T-helper 9 cell (primary cell): ENCODE measurements at places on chromosomes 4 and X.

GRCh38 chrX:1661048-1661921 is 46.4 kb downstream of the ASMT start:
- peak; percentile 73 for DNase-seq

DNA sequence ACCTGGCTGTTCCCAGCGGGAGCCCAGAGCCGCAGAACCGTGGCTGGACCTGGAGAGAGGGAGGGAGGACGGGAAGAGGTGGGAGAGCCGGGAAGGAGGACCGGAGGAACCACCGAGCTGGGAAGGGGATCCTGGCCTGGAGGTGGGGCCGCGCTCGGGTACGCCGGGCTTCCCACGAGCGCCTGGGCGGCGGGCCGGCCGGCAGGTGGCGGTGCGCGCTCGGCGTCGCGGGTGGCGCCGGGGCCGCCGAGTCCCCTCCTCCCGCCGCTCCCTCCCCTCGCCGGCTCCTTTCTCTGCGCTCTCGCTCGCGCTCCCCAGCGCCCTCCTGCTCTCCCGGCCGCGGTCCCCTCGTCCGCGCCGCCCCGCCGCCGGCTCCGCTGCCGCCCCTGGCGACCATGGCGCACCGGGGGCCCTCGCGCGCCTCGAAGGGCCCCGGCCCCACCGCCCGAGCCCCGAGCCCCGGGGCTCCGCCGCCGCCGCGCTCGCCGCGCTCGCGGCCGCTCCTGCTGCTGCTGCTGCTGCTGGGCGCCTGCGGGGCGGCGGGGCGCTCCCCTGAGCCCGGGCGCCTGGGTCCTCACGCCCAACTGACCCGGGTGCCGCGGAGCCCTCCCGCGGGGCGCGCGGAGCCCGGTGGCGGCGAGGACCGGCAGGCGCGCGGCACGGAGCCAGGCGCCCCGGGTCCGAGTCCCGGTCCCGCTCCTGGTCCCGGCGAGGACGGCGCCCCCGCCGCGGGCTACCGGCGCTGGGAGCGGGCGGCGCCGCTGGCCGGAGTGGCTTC is at the start of gene SORCS2:
Gene SORCS2 (plus strand): TSS at position 287 of the 778 bp plus-strand sequence.
- DNase-seq = no peak

DNA sequence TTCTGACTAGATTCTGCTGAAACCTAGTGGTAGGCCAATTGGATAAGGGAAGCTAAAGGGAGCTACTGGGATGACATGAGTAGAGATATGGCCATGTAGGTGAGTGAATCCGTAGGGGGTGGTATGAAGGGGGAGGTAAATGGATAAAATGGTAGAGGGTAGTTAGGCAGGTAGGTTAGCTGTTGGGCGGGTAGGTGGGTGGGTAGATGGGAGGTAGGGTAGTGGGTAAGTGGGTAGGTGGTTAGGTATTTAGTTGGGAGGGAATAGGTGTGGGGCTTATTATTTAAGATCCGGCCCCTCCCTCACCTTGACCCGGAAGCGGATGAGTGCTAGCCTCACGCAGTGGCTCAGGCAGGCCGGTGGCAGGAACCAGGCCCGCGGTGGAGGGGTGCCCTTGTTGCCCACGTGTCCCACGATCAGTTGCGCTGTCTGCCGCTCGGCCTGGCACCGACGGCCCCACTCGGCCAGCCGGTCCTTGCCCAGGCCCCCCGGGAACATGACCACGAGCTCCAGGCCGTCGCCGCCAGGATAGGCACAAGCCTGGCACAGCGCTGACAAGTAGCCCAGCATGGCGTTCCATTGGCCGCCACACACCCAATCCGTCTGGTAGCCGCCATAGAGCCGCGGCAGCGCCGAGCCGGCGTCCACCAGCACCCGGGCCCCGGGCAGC is 725 bp downstream of the FAM120C start:
- DNase-seq = peak; percentile 49

GRCh38 chrX:10591363-10592335 is 28.7 kb downstream of the MID1 start:
- no peak for DNase-seq

- no peak for DNase-seq
These were observed 12.8 kb downstream of the TMPRSS11E start for GRCh38 chr4:68460085-68460484.

DNA sequence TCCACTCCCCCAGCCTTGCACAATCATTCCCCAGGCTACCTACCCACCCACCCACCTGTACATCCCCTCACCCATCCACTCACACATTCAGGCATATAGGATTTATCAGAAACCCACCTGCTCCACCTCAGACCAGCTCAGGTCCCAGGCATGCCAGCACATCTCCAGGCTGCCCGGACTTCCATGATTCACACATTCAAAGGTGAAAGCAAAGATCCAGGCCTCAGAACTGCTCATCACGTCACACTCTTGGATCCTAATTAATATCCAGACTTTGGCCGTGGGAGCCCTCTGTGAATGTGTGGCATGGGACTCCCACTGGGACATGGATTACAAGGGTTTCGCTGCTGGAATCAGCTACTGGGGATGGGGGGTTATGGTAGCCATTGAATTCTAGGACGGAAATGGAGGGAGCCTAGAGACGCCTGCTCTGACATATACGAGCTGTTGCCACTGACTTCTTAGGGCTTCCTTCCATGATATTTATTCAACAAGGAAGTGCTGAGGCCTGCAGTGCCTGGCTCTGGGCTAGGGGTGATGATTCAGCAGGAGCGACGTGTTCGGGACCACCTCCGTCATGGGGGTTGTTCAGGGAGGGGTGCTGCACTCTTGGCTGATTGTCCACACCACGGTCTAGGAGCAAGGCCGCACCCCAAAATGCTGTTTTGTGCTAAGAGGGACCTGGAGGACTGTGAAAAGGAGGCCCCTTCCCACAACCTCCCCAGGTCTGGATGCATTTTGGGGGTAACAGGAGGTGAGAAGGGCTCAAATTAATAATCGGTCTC is 56.9 kb upstream of the ADRA2C start:
- DNase-seq = no peak

GRCh38 chr4:139083956-139084803 is 68.6 kb downstream of the NOCT start:
- peak; percentile 74 for DNase-seq

GRCh38 chr4:60314416-60314815 is 885.7 kb upstream of the ADGRL3 start:
- DNase-seq = no peak

DNA sequence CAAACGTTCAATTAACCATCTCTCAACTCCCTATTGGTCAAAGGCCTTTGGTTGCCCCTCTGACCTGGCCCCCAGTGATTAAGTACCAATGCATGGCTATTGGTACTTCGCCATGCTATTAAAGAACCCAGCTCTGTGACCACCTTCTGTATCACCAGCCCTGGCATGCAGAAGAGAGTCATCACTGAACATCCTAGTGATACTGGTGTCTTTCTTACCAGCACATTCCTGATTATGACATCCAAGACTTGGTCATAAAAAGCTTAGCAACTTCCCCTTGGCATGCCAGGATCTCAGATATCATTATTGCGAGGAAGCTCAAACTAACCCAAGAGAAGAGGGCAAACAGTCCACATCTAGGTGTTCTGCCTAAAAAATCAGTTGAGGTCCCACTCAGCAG is 122.3 kb upstream of the OTUD4 start:
- DNase-seq = no peak

- DNase-seq = no peak
These were observed 599.3 kb downstream of the SPRY1 start for GRCh38 chr4:123995936-123996335.

DNA sequence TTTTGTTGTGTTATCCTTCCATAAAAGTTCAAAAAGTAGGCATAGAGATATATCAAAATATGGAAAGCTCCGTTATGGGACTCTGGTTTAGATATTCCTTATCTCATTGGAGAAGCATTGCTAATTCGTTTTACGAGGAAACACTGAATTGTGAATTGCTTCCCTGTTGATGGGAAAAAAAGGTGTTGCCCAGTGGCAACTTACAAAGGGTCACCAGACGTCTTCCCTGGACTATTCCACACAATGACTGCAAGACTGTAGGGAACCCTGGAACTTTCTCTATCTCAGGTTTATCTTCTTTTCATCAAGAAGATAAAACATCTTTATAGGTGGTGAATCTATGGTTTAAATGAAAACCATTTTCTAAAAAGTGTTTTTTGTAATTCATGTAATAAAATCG is 137.7 kb downstream of the MID1 start:
- DNase-seq = no peak

DNA sequence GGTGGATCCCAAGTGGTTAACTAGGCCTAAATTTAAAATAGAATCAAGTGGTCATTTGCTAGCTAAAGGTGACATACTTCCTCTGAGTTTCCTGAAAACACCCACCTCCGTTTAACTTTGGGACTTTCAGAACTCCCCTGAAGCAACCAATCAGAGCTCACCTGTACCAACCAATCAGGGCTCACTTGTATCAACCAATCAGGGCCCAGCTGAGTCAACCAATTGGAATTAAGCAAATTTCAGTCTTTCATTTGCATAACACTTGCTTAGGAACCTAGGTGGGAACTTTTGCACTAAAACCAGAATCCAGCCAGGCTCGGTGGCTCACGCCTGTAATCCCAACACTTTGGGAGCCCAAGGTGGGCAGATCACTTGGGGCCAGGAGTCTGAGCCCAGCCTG is 15.9 kb downstream of the GPC4 start:
- no peak for DNase-seq

DNA sequence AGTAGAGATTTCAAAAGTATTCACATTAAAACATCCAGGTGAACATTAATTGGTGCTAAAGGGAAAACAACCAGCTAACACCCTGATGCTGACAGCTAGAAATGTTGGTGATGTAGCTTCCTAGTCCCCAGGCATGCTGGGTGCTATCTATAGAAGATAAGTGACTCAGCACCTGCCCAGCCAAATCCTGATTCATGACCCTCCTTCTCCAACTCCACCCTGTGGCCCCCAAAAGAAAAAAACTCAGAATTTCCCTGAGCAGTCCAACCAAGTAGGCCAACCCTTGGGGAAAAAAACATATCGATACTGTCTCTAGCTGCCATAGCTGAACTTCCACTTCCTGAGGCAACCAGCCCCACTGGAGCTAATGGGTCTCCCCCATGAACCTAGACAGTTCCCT is 197.6 kb upstream of the KLF3 start:
- no peak for DNase-seq

DNA sequence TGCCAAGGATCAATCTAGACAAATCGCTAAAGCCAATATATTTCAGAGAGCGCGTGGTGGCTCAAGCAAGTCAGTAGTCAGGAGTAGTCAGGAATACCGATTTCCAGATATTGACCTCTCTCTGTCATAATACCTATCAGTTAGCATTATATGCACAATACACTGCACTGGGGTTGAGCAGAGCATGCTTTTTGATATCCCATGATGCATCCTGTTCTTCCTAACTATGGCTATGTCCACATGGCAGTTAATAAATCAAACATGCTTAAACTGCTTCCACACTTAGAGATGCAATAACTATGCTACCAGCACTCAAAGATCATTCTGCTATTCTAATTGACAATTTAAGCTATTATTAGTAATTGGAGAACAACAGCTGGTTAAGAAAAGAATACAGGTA is 6.2 kb downstream of the BRWD3 start:
- no peak for DNase-seq

- no peak for DNase-seq
These were observed 287.4 kb downstream of the CHIC1 start for GRCh38 chrX:73850124-73851013.

DNA sequence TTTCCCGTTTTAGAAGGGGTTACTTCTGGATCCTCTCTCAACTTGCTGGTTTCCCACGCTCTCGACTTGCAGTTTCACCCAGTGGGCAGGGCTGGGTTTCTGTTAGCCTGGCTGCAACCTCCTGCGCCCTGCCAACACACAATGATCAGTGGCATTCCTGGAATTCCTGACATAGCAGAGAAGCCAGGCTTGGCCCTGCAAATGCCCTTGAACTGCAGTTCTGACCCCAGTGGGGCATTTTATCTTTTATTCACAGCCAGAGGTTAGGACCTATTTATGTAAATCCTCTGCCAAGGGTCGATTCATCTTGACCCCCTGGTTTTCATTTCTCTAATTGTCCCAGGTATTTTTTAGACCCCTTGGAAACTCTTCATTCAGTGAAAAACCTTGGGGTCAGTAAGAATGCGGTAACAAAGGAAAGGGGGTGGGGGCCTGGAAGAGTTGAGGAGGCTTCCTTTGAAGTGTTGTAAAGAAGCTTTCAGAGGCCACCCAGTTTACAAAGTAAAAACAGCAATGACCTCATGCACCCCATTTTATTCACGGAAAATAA is 217.6 kb downstream of the ZNF674 start:
- DNase-seq = no peak

DNA sequence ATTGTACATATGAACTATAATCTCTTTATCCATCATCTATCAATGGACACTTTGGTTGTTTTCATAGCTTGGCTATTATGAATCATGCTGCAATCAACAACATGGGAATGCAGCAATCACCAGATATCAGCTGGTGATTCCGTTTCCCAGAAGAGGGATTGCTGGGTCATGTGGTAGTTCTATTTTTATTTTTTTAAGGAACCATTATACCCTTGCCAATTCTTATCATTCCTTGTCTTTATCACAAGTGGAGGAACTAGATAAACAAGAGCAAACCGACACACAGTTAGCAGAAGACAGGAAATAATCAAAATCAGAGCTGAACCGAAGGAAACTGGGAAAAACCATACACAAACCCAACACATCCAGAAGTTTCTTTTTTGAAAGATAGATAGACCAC is 14.5 kb upstream of the LNX1 start:
- DNase-seq = no peak

DNA sequence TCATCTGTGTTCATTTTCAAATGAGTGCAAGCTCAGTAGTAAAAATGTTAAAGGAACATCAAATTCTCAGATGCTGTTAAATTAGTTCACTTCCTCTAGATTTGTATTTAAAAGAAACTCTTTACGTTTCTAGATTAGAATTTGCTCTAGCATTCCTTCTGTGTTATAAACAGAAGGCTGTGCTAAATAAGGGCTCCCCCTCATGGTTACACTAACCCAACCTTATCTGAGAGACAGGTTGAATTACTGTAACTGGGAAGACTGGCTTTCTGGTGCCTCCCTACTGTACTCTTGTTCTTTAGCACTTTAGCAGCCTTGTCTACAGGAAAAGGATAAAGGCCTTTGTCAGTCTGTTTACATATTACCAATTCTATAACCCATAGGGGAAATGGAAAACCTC is 56.8 kb downstream of the RXFP1 start:
- no peak for DNase-seq

DNA sequence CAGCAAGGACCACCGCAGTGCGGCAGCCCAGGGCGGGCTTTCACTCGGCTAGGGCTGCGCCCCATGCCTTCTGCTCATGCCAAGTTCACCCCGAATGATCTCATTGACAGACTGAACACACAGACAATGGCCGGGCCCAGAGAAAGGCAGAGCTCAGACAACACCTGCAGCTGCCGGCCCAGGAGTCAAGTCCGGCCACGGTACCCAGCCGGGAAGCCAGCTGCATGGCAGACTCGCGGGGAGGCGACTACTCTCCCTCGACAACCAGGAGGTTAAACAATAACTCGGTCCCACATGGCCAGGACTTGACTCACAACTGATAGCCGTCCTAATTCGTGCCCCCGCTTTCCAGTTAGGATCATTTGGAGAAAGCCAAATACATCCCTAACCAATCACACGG is 50.4 kb downstream of the ABLIM2 start:
- DNase-seq = no peak

DNA sequence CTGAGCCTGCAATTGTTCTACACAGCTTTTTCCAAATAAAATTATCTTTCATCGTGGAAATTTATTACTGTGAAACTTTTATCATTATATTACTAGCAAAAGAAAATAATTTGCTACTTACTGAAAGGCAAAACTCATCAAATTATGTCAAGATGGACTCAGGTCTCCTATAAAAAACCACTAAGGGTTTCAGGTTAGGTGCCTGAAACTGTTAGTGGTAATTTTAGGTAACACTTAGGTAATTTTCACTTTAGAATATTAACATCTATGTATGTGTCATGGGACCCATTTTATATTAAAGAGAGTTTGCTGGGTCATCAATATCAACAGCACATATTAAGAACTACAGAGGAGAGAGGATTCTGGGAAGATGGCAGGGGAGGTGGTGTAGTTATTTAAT is 651.5 kb downstream of the CENPC start:
- DNase-seq = no peak
